Cortex of kidney (tissue), 1 donor: ENCODE measurements at places on chromosomes 11 and 22.

GRCh38 chr11:119371778-119372182 is 9.7 kb downstream of the USP2 start:
- DNase-seq = no peak

DNA sequence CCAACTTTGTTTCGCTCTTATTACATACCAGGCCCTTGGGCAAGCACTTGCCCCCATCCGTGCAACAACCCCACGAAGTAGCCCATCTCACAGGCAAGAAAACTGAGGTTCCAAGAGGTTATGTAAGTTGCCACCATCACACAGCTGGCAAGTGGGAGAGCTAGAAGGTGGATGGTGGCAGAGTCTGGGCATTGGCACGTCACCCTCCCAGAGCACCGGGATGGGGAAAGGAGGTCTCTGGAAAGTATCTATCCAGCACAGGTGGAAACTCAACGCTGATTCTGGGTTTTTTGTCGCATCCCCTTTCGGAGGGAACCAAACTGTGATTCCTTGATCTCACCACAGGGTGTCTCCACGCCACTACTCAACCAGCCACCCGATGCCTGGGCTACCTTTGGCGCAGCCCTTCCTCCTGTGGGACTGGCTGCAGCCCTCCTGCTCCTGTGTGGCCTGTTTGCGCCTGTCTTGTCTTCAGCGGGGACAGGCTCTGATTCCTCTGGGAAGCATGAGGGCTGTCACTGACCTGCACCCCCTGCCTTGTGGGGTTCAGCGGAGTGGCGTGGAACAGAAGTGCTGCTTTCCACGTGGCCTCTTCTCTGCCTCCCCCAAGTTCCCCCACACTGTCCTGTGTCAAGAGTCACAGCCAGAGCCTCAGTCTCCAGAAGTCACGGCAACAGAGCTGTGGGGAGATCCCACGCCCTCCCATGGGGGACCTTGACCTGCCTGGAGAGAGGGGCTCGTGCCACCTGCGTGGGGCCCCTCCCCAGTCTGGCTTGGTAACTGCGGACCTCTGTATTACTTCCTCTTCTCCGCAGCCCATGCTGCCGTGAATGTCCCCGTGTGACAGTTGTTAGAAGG is 34.4 kb upstream of the TRIM29 start:
- DNase-seq = no peak

DNA sequence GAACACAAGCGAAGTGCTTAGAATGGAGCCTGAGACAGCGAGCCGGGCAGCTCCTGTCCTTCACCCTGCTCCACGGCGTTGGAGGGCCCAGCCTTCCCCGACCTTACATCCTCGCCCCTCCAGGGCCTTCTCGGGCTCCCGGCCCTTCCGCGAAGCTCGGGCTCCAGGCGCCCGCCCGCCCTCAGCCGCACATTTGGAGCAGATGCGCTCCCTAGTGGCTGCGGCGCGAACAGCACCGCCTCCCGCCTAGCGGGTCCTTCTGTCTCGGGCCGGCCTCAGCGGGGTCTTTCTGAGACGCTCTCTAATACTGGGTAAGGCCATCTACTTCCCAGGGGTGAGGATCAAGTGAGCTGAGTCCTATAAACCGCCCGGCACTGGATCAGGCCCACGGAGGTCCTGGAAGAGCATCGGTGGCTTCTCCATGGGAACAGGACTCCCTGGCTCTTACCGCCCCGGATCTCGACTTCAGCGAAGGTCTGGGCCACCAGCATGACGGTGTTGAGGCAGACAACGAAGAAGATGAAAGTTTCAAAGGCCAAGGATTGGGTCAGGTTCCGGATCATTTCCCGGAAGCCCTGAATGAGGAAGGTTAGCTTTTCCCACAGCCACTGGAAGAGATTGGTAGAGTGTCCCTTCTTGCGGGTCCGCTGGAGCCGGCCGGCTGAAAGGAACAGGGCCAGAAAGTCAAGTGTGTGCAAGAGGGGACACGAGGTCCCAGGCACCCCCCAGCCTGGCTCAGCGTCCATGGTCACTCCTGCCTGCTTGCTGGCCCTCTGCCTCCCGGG is 3.7 kb downstream of the CATSPER1 start:
- no peak for DNase-seq

DNA sequence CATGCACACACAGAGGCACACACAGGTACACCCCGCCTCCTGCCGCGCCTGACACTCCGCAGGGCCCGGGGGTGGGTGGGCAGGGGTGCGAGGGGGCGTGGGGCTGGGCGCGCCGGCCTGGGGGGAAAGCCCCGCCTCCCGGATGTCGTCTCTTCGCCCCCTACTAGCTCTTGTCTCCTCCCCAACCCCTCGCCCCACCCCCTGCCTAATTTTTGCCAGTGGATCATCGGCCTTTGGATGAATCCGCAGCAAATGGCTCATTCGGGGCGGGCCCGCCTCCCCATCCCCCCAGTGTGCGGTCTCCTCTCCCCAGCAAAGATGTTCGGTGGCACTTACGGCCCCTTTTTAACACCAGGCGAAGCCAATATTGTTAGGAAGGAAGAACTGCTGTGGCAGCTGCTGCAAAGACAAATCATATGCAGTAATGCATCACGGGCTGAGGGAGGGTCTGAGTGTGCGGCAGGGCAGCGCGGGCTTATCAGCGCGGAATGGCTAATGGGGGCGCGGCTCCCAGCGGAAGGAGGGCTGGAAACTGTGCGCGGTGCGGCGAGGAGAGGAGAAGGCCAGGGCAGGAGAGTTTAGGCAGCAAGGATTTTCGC is 13.4 kb upstream of the NECTIN1 start:
- no peak for DNase-seq
